SW480 (cell line): ENCODE measurements at places on chromosomes 7 and 10.

DNA sequence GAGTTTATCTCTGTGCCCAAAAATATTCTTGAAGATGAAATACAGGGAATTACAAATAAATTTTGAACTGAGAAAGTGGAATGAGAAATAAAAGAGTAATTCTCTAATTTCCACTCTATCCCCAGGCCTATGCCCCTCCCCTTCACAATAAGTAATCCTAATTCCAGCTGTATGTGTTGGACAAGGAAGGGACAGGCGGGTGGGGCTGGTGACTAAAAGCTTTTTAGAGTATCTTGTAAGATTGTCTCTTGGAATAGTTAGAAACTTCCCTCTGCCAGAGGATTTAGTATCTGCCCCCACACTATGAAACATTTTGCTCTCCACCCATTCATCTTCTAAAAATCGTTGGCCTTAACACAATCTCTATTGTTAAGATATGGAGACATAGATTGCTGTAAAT, 199.2 kb downstream of the MBL2 start:
- no peak for DNase-seq

DNA sequence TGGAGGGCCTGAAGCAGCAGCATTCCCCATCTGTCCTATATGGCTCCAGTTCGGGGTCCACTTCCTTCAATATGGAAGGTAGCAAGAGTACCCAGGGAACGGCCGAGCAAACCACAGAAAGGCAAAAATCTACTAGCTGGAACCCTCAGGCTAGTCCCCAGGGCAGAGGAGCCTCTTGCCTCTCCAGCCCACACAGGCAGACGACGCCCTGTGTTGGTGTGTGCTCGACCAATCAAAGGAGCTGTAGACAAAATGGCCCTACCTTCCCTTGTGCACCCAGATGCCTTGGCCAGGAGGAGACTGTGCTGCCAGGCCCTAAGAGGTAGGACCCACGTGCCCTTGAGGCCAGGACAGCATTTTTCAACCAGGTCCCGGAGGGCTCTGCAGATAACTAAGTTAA, 91.5 kb downstream of the FAM53B start:
- no peak for DNase-seq

- peak; percentile 75 for DNase-seq
Observed at GRCh38 chr7:133484086-133484485, 231.2 kb downstream of the EXOC4 start.

DNA sequence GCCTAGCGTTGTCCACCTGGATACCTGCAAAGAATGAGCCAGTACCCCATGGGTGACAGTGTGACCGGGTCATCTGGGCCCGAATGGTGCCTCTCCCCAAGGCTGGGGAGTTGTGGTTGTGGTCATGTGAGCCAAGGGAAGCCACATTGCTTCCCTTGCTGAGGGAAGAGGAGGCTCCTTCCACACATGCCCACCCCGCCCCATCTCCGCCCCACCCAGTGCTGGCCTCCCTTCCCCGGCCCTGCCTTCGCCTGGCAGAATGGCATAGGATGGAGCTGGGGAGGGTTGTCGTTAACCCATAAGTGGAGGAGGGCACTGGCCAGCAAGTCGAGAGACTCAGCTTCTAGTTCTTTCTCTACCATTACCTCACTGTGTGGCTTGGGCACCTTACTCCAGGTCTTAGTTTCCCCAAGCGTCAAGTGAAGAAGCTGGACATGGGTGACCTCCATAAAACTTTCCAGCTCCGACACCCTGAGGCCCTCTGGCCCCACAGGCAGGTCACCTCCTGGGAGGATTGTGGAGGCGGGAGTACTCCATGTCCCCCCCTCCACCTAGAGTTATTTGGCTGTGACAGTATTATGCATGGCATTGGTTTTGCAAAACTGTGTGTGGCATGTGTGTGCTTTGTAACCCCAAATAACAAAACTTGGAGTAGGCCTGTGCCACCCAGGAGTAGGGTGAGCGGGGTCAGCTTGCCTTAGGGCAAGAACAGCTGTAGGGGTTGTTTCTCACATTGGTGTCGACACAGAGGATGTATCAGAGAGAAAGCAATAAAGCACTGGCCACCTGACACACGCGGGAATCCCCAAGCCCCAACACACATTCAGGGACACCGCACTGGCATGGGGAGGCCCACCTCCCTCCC, 90.5 kb upstream of the MACROH2A2 start:
- DNase-seq, result no peak

GRCh38 chr7:31553661-31554081, 39.8 kb downstream of the ITPRID1 start:
- no peak for DNase-seq

GRCh38 chr7:4017081-4017480, 665.0 kb upstream of the FOXK1 start:
- no peak for DNase-seq

DNA sequence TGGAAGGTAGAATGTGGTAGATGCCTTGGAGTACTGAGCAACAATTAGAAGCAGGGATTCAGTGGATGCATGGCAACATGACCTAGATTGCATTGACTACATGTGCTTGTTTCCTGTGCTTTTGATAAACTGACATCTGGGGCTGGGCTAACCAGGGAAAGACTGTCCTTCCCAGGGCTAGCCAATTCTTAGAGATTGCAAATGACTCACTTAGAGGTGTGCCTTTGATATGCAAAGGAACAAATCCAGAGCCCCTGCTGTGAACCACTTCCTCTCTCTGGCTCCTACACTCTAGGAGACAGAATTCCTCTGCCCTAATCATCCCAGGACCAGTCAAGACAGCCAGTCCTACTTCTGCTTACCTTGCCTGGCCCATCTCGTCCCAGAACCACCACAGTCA, 651.5 kb downstream of the LRMDA start:
- DNase-seq, result peak; percentile 65

GRCh38 chr10:133259602-133259989, 17.1 kb downstream of the ADAM8 start:
- no peak for DNase-seq

GRCh38 chr7:120370954-120371353, 98.0 kb downstream of the KCND2 start:
- DNase-seq, result no peak

DNA sequence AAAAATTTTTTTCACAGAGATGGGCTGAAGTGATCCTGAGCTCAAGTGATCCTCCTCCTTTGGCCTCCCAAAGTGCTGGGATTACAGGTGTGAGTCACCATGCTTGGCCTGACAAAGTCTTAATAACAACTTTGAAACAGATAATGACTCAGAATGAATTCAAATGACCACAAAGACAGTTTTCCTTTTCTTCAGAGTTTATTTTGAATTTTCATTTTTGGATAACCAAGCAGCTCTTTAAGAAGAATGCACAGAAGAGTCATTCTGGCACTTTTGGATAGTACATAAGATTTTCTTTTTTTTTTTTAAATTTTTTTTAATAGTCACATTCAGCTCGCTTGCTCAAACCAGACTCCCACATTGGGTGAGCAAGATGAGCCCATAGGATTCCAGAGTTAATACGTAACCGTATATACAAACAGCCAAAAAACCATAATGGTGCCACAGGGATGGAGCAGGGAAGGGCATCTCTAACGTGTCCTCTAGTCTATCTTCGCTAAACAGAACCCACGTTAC, 43.0 kb upstream of the NMT2 start:
- DNase-seq, result no peak

GRCh38 chr10:6400331-6400730, 179.7 kb downstream of the PRKCQ start:
- DNase-seq, result no peak

DNA sequence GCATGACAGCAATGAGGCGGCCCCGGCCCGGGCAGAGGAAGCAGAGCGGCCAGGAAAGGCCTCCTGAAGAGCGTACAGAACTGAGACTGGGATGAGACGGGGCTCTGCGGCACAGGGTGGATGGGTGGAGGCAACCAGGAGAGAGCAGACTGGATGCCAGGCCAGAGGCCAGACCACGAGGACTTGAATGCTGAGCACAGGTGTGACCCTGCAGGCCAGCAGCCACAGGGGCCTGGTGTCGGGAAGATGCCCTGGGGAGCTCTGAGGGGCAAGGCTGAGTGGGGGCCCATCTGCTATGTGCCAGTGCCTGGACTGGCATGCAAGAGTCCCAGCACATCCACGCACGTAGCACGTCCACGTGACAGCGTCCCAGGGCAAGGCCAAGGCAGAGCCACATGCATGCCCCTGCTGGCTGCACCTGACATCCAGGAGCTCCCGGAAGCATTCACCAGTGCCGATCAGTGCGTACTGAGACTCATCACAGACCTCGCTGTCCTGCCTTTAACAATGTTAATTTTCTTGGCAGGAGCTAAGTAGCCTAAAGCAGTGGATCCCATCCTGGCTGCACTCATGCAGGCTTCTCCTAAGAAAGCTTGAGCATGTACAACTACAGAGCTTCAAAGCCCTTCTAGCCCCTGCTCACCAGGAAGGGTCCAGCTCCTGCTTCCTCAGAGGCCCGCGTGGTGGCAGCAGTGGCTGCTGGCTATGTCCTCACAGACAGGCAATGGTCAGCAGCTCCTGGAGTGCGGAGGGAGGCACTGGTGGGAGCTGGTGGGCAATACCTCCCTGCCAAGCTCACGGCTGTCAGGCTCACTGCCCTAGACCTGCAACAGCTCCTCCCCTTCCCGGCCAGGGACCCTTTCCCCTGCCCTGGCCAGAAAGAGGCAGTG, 18.0 kb downstream of the GRID1 start:
- no peak for DNase-seq

- DNase-seq, result no peak
Observed at GRCh38 chr10:104316321-104317099, 21.8 kb downstream of the ITPRIP start.

GRCh38 chr10:69065406-69066361, 22.2 kb upstream of the SRGN start:
- no peak for DNase-seq

DNA sequence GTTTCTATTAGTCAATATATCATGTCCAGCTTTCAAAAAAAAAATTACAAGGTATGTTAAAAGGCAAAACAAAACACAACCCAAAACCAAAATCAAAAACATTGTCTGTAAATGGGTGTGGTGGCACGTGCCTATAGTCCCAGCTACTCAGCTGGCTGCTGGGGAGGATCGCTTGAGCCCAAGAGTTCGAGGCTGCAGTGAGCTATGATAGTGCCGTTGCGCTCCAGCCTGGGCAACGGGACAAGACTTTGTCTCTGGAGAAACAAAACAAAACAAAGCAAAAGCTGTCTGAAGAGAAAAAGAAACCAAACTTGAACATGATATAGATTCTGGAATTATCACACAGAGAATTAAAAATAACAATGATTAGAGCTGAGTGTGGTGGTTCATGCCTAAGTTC, 10.3 kb upstream of the CPA5 start:
- DNase-seq, result no peak

DNA sequence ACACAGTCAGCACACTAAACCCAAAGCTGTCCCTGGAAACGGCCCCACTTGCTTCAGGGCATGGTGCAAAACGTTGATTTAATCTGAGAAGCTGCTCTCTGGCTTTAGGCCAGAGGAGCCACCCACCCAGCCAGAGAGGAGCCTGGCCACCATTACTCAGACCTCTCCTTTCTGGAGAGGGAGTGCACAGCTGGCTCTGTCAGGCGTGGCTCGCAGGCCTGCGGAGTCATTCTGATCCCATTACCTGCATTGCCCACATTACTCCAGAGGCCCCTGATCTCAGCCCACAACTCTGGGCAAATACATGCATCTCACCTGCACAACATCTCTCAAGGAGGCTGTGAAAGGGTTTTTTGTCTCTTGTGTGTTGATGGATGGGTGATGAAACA, 370.0 kb upstream of the IGFBP3 start:
- peak; percentile 8 for DNase-seq

- no peak for DNase-seq
Observed at GRCh38 chr7:48959676-48960075, 35.3 kb downstream of the CDC14C start.

GRCh38 chr7:106339513-106340246, 54.9 kb upstream of the NAMPT start:
- DNase-seq, result no peak

DNA sequence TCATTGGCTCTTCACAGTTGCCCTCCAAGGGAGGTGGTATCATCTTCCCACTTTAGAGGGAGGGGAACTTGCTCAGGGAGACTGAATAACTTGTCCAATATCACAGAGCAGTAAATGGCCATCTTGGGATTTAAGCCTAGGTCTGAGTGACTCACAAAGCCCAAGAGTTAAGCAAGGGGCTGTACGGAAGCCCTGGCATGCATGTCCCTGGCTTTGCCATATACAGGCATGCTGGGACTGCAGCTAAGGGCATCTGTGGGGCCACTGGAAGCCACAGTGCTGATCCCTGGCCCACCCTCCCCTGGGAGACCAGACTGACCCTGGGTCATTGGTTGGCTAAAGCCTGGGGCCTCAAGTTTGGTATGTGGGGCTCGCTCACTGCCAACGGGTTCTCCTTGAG, 3.1 kb downstream of the VSIR start:
- DNase-seq, result peak; percentile 13

- no peak for DNase-seq
Observed at GRCh38 chr7:35777121-35777520, 23.7 kb upstream of the SEPTIN7 start.

- DNase-seq, result no peak
Observed at GRCh38 chr10:22219308-22219707, 1.5 kb upstream of the EBLN1 start.

GRCh38 chr10:84237199-84238051, 3.9 kb downstream of the LRIT1 start:
- DNase-seq, result no peak

- no peak for DNase-seq
Observed at GRCh38 chr10:52571018-52571417, 201.6 kb downstream of the MBL2 start.

- no peak for DNase-seq
Observed at GRCh38 chr7:96998333-96998732, 7.0 kb upstream of the DLX6 start.
